ENCODE measurements at places on chromosomes 7 and 10.

- no peak for DNase-seq
These were observed 37.3 kb downstream of the KIF20B start for GRCh38 chr10:89738551-89739209.

GRCh38 chr7:21869785-21870402, 75.8 kb downstream of the CDCA7L start:
- no peak for DNase-seq

DNA sequence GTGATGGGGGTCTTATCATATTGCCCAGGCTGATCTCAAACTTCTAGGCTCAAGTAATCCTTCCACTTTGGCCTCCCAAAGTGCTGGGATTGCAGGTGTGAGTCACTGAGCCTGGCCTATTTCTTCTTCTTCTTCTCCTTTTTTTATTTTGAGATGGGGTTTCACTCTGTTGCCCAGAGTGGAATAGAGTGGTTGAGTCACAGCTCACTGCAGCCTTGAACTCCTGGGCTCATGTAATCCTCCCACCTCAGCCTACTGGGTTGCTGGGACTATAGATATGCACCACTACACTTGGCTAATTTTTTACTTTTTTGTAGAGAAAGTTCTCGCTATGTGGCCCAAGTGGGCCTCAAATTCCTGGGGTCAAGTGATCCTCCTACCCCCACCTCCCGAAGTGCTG, 124.3 kb downstream of the SKIDA1 start:
- DNase-seq = no peak

GRCh38 chr10:125096975-125097374, 63.4 kb downstream of the CTBP2 start:
- no peak for DNase-seq

GRCh38 chr10:23315966-23316365, 28.6 kb downstream of the C10orf67 start:
- DNase-seq = no peak

GRCh38 chr7:21828841-21829240, 116.9 kb downstream of the CDCA7L start:
- DNase-seq = no peak

DNA sequence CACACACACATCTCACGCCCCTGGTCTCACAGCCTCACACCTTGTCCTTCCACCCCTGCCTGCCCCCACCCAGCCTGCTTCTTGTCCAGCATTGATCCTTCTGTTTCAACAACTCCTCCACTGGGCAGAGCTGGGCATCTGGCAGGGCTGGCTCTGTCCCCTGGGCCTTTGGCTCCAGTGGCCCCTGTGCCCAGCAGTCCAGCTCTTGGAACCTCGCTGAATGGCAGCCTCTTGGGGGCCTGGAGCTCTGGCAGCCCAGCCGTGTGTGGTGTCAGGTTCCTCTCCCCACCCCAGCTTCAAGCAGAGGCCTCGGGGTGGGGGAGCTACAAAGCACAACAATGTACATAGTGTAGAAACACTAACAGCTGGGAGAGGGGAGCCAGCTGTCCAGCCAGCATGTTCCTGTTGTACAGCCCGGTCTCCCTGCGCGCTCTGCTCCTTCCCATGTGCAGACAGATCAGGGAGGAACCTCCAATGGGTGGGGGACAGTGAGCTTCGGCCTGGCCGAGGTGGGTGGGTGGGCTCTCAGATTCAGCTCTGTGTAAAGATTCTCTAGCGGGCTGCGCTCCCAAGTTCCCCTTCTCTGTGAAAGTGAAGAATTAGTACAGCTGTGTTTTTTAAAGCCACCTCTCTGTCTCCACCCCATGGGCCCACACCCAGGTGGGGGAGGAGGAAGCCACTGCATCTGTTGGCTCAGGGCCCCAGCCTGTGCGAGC, 19.4 kb downstream of the ZMIZ2 start:
- no peak for DNase-seq

DNA sequence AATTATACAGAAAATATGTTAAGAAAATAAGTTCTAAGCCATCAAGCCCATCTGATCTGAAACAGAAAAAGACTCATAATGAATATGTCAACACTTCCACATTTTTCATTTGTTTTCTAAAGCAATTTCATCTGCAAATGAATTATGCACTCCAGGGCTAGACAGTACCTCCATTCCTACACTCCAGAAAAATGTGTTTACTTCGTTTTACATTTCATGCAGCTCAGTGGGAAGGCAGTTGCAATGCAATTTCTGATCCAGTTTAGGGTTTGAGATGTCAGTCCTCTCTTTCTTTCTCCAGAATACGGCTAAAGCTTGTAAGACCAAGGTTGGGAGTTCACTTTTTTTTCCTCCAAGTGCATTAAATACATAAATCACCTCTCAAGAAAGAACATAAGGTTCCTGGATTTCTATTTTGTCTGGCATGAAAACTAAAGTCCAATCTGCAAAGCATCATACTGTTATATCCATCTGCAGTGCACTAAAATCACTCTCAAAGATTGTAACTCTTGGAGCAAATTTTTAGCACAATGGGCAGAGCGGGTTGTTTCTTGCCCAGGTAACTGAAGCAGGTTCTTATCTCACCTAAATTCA, 348.8 kb upstream of the C7orf33 start:
- no peak for DNase-seq

- no peak for DNase-seq
These were observed 411.9 kb downstream of the GRM8 start for GRCh38 chr7:126840869-126841268.

DNA sequence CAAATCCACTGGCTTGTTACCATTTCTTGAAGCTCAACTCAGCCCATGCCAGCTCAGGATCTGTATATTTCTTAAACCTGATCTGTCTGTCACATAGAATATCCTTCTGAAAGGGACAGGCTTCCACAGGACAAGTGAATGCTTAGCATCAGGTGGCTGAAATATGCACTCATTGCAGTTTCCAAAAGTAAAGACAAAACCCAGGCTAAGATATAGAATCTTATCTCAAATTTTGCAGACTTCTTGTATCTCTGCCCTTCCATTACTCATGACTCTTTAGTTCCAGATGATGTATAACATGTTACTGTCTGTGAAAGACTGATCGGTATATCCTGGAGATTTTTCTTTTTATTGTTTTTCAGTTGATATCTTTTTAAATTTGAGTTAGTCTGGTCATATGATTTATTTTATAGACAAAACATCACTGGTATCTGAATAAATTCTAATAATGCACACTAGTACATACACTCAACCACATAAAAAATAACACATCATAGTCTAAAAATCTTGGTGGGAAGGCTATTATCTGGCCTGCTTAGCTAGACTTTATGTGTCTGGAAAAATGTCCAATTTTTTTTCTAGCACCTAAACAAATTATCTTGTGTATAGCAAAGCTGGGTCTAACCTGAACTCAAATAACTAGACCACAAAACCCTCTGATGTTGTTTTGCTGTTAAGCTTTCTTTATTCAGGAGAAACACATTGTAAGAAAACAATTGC, 182.6 kb downstream of the ADAM12 start:
- no peak for DNase-seq

- DNase-seq = no peak
These were observed 38.0 kb downstream of the PRKAG2 start for GRCh38 chr7:151838861-151839381.

GRCh38 chr7:13179011-13179582, 491.7 kb downstream of the ARL4A start:
- DNase-seq = no peak

- no peak for DNase-seq
These were observed 184.0 kb downstream of the ADAM12 start for GRCh38 chr10:126204320-126204719.

DNA sequence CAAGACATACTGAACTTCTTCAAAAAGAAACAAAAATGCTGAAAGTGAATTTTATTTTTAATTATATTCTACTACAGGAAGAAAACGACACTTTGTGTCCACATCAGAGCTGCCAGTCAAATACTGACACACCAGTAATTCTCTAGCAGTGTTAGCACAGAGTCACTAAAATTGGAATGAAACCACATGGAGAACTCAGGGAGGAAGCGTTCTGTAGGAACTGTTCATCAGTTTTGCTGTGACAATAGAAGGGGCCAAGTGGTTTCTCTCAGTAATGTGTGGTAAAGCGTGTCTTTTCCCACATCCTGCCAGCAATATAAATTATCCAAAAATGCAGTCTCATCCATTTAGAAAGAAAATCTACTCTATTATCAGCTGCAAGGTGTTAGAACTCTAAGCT, 683.3 kb downstream of the GRM8 start:
- DNase-seq = no peak

DNA sequence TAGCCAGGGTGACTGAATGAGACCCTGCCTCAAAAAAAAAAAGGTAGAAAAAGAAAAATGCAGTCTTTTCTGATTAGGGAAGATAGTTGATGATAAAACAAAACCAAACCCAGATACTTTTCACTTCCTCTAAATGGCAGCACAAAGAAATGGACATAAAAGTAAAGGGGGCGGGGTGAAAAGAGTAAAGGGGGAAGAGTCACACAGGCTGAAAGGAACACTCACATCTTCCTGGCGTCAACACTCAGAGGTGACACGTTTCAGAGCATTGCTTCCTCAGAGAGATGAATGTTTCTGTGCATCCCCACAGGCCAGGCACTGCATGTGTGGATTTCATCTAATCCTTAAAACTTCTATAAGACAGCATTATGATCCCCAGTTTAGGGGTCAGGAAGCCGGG, 81.2 kb downstream of the HIPK2 start:
- no peak for DNase-seq
